K562 (cell line): ENCODE measurements at places on chromosomes 2 and 18.

GRCh38 chr2:45438872-45439665, 172.0 kb downstream of the SRBD1 start:
- DNase-seq: peak; percentile 44

DNA sequence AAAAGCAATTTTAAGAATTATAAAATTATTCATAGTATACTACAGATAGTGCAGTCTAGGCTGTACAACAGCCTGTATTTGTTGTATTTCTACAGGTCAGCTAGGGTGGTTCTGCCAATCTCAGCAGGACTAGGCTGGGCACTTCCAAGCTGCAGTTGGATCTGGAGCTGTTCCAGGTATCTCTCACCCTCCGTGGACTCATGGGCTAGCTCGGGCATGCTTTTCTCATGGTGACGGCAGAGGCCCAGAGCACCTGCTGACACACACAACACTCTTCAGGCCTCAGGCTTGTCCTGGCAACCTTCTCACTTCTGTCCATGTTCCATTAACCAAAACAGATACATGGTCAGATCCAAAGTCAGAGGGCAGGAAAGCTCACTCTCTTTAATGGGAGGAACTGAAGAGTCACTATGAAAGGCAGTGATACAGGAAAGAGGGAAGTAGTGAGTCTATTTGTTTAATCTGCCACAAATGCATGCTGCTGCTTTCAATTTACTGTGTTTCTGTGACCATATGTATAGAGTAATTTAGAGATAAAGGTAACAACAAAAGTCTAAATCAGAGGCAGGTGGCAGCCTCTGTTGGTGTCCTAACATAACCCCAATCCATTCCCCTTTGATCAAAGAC, 462.4 kb upstream of the ACVR2A start:
- no peak for DNase-seq

DNA sequence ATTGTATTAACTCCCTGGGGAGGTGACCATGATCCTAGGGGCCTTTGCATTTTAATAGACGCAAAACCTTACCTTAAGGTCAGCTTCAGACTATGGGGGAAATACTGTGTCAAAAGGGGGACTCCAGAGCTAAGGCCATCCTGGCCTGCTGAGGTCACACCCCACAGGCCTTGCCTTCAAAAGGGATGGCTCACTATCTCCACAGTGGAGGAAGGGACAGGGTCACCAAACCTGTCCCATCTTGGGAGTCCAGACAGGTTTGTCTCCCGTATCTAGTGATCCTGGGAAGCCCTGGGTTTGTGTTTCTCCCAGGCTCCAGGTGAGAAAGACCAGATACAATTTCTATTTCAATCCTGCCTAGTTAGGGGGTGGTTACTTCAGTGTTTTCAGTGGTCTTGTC, 24.9 kb downstream of the CAPN14 start:
- DNase-seq: no peak

- no peak for DNase-seq
These were observed 34.5 kb upstream of the LRRC30 start for GRCh38 chr18:7196421-7196820.

- DNase-seq: no peak
These were observed 88.1 kb downstream of the EPB41L3 start for GRCh38 chr18:5455674-5456073.

DNA sequence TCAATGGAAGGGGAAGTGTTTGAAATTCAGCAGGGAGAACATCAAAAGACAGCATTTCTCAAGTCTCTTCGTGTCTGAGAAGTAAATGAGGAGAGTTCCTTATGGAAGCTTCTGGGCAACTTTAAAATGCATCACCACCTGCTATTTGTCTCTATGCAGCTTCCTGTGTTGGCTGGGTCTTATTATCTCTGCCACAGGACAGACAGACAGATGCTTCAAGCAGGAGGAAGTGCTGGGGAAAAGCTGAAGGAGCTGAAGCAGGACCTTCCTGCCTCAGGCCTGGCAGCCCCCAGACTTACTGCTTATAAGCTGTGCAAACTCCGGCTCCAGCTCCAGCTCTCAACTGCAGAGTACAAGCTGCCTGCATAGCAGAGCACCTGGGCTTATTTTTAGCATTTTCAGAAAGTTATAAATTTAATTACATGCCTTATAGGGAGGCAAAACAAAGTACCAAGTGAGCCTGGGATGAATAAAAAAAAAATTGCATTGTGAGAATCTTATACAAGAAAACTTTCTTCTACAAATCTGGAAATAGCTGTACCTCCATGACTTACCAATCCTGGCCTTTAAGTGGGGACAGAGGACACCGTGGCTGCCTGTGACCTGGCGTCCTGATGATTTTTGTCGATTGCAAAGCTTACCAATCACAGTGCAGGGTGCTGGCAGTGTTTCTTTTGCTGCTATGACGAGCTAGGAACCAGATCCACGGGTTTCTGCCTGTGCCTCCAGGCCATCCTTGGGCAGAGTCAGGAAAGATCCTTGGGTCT, 206.3 kb downstream of the SEPTIN10 start:
- DNase-seq: no peak
